ENCODE measurements at places on chromosomes 3 and 15.

DNA sequence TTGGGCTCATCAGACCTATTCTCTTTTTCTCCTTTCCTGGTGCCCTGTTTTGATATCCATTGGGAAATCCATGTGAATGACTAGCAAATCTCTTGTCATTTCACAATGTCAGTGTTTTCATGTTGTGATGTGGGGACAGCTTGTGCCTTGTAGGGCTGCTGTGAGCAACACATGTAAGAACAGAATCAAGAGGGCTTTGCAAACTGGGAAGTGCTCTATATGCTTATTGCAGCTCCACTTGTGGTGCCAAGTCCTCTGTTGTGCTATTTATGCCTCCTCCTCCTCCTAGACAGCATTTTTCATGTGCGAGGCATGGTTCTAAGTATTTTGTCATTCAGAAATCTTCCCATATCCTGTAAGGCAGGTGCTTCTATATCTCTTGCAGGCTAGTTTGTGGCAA lies 56.4 kb downstream of the ZNF621 start:
- DNase-seq: no peak

DNA sequence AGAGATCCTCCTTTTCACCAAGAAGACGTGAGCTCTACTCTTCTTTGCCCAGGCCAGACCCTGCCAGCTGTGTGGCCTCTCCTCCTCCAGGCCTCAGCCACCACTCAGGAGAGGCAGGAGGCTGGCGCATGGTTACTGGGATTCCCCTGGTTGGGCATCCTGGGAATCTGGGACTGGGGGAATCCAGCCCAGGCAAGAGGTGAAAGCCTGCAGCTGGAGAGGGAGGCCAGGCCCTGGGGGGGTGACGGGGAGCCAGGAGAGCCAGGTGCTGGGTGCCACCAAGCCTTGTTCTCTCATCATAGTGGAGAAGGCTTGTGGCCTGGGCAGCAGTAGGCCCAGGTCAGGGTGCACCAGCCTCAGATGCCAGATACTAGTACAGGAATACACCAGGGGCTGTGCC lies 6.2 kb downstream of the CCDC9B start:
- no peak for DNase-seq

- DNase-seq: no peak
These were observed 204.5 kb downstream of the XXYLT1 start for GRCh38 chr3:195066441-195066841.

DNA sequence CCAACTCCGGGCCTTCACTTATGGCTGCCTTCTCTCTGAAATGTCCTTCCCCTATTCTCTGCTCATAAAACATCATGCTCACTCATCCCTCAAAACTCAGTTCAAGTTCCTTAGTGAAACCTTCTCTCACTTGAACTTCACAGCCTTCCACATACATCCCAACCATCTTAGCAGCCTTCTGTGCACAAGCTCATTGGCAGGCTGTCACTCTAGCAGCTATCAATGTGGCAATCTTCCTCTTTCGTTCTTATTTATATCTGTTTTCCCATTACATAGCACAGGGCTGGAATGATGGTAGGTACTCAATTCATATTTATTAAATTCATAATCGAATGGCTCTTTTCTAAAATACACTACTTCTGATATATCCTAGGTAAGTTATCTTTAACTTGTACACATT lies 66.4 kb upstream of the MCTP2 start:
- DNase-seq: no peak

DNA sequence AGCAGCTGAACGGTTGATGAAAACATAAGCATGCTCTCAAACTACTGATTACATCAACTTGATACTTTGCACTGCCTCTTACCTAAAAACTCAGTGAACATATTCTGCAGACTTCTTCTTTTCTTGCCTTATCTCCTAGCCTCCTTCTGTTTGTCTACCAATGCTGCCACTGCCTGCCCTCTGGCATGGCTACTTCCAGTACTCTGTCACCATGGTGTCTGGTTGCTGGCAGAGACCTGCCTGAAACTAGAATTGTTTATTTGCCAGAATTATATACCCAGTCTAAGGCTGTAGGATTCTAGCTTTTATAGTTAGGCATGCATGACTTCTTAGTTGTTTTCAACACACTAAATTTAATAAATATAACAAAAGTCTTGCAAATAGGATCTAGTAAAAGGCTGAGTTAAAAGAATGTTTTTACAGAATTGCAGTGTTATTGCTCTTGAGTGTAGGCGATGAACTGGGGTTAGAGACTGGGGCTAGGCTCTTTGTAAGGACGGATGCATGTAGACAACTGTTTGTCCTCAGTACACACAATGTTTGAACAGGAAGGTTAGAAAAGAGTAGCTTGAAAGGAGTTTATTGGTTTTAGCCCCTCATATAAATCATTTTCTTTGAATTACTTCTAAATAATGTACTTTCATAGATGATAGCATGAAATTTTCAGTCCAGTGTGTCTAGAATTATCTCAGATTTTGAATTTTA lies 116.3 kb downstream of the KCNAB1 start:
- no peak for DNase-seq

GRCh38 chr3:125552401-125552800 lies 32.4 kb upstream of the SNX4 start:
- DNase-seq: no peak

- DNase-seq: no peak
These were observed 198.7 kb downstream of the AKAP13 start for GRCh38 chr15:85578941-85579701.

- no peak for DNase-seq
These were observed 20.6 kb upstream of the USP3 start for GRCh38 chr15:63483521-63484371.

- no peak for DNase-seq
These were observed 45.3 kb downstream of the ALDH1L1 start for GRCh38 chr3:126135071-126135405.

DNA sequence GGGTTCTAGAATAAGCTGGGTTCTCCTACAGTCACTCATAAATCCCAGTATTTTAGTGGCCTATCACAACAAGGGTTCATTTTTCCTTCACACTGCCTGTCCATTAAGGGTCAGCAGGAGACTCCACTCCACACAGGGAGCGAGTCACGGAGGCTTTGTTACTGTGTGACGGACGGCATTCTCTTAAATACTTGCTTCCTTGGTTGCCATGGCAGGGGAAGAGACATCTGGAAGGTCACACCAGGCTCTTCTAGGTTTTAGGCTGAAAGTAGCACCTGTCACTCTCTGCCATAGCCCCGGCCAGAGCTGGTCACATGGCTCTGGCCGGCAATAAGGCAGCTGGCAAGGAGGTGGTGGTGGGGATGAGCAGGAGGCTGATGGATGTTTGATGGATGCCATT lies 89.4 kb upstream of the ANKRD34C start:
- DNase-seq: no peak

DNA sequence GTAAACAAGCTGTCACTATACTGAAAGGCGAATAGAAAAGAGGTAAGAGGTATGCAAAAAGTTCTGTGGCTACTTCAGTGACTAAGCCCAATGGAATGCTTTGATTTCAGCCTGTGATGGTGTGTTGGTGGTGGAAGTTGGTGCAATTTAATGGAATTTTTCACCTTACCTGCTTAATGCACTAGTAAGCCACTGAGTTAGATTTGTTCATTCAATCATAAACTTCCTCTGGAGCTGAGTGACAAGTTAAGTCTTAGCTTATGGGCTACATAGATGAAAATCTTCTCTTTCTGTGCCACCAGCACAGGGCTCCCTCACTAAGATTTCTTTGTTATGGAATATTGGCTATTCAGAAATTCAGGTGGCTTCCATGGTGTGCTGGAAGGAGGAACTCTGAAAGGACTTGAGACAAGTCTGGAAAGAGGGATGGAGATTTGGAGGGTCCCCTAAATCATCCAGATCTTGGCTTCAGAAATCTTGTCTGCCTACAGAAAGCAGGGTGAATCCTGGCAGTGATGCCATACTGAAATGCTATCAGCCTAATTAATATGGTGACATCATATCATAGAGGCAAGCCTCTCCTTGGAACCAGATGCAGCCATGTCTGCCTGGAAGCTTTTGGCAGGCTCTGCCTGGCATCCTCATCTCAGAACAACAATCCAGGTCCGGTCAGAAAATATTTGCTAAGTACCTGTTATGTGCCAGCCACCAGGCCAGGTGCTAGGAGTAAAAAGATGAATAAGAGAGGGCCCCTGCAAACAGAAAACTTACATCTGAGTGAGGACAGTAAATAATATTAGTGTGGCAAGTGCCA lies 8.1 kb upstream of the GAP43 start:
- DNase-seq: no peak

DNA sequence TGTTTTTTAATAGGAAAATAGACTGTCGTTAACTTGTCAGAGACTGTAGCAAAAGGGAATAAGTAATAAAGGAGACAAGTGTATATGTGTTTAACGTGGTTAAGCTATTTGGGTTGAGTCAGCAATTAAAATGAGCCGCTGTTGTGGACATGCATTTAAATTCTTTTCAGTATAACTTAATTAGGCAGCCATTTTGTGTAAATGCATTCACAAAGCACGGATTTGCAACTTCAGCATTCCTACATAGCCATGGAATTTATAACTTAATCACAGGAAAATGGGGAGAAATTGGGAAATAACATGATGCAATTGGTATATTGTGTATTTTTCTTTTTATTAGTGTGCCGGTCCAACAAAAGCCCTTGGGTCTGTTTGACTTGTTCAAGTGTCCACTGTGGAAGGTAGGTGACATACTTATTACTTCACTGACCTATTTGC lies 27.9 kb downstream of the USP3 start:
- no peak for DNase-seq

GRCh38 chr15:74635228-74635627 lies 19.6 kb downstream of the CLK3 start:
- peak; percentile 58 for DNase-seq

DNA sequence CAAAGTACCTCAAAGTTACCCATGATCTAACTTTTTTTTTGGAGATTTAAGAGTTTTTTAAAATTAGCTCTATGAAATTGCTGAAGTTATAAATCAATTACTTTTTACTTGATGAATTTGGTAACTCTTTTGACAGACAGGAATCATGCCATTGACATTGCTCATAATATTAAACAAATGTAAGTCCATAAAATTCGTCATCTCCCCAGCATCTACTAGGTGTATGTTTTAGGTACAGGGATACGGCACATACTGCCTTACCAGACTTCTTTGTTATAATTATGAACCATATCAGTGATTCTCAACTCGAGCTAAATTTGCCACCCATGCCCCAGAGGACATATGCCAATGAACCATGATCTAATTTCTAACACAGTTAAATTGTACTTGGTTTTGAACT lies 247.5 kb upstream of the TGFBR2 start:
- DNase-seq: no peak

GRCh38 chr3:164155400-164155799 lies 922.9 kb downstream of the SI start:
- no peak for DNase-seq

GRCh38 chr15:51731549-51732267 lies 5.7 kb downstream of the LYSMD2 start:
- DNase-seq: no peak

- DNase-seq: no peak
These were observed 11.6 kb downstream of the MYL3 start for GRCh38 chr3:46851364-46852333.

GRCh38 chr3:160801386-160802118 lies 45.5 kb downstream of the PPM1L start:
- DNase-seq: no peak

- DNase-seq: no peak
These were observed 211.4 kb downstream of the TUSC7 start for GRCh38 chr3:116920826-116921610.

DNA sequence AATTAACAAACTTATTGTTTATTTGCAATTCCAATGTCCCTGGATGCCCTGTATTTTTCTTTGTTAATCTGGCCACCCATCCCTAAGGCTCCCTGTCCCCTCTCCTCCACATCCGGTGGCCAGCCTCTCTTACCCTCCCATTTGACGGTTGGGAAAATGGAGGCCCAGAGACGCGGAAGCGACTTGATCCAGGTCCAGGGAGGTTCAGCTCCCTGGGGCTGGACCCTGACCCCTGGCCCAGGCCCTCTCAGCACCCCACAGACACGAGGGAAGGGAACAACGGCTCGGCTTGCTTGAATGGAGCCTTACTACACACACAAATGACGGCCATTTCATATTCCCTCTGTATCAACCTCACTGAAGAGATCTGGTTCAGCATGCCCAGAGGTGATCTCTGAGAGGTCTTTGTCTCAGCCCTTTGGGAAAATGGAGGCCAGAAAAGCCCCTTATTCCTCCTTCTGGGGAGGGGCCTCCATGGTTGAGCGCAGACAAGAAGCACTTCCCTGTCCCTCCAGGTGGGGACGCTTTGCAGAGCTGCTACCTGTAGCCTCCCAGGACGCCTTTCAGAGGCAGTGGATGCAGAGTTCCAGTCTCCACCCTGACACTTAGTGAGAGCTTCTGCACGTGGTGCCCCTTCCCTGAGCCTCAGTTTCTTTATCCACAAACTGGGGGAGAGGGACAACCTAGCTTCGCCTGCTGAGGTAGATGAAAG lies 82.1 kb downstream of the ATP2B2 start:
- DNase-seq: no peak

GRCh38 chr15:52856286-52856685 lies 66.2 kb upstream of the ONECUT1 start:
- no peak for DNase-seq

DNA sequence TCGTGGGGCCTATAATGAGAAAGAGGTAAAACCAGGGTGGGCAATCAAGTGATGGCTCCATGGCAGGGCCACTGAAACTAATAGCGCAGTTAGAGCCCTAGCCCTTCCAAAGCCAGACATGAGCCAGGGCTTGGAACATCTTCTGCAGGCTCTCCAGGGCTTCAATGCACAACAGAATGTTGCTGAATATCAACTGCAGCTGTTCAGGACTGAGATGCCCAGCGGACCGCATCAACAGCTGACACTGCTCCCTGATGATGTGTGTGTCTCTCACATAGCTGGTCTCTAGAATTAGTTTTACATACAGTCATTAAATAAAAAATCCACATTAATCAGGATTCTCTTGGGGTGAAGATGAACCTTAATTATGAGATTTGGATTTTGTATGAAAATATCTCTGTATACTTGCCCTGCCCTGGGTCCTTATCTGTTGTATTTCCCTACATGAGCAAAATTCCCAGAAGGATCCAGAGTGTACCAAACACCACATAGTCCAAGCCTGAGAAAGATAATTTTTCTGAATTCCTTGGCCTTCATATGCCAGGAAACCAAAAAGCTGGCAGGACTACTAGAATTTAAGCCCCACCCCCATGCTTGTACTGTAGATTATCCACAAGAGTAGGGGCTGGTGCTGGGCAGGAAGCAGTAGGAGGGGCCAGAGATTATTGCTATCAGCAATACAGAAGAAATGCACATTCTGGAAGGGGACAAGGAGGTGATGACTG lies 7.7 kb upstream of the GOLGB1 start:
- DNase-seq: no peak

DNA sequence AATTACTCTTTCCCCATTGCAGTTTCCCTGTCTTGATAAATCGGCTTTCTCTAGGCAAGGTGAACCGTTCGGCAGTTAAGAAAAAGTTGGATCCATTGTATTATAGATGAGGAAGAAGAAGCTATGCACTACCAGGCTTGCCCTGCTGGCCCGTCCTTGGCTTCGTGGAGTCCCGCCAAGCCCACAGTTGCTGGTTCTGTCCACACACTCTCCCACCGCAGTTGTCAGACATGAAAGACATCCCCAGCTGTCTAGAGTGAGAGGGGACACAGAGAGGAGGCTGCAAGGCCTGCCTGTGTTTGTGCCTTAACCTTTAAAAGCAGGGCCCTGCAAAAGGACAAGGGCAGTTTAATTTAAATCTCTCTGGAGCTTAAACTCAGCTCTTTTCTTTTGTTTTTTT lies 47.2 kb upstream of the PLCL2 start:
- no peak for DNase-seq

- DNase-seq: no peak
These were observed 12.5 kb downstream of the TNFAIP8L3 start for GRCh38 chr15:51082246-51082645.
